Cortex of kidney (tissue), 1 donor: ENCODE measurements at places on chromosomes 1 and 21.

DNA sequence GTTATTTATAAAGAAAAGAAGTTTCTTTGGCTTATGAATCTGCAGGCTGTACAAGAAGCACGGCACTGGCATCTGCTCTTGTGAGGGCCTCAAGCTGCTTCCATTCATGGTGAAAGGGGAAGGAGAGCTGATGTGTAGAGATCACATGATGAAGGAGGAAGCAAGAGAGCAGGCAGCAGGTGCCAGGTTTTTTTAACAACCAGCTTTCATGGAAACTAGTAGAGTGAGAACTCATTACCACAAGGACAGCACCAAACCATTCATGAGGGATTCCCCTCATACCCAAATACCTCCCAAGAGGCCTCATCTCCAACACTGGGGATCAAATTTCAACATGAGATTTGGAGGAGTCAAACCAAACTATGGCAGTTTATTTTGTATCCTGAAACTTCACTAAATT lies 85.8 kb upstream of the CAMK1G start:
- DNase-seq = no peak

DNA sequence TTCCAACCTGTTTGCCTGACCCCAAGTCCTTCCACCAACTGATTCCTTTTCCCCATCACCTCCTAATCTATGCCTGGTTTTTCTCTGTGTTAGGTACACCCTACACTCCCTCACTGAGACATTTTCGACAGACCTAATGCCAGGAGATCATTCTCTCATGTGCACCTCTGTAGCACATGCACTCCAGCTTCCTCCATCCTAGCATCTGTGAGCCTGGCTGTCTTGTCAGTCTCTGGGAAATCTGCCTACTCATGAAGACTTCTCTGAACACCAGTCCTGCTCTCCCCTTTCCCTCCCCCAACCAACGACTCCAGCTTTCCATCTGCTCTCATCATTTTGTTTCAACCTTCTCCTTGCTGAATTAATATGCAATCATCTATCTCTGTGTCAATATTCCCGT lies 987 bp downstream of the MED8 start:
- no peak for DNase-seq

GRCh38 chr1:204147406-204148383 lies 4.1 kb downstream of the ETNK2 start:
- no peak for DNase-seq

- DNase-seq = no peak
These were observed 73.6 kb downstream of the TBX15 start for GRCh38 chr1:118914379-118915161.

DNA sequence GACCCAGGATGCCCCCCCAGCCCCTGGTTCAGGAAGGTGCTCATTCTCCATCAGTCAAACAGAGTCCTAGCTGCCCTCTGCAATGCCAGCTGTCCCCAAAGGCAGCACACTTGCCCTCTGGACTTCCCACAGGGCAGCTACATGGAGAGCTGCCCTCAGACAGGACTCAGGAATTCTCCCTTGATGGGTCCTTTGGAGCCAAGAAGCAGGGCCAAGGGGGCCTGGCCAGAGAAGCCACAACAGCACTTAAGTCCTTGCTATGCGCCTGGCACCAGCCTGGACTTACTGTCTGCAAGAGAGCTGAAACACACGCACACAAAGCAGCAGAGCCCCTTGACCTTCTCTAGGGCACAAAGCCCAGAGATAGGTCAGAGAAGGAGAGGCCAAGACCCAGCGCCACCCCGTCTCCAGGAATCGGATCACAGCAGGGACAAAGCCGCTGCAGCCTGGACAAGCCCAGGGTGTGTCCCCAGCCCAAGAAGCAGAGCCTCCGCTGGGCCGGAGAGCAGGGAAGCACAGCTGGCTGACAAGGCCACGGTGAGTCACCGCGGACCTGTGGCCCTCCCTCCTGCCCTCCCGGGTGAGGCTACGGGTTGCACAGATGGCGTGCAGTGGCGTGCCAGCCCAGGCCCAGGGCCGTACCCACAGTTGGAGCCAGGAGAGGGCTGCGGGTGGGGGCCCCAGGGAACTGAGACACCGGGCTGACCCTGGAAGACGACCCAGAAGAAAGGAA lies 1.7 kb downstream of the WNT9A start:
- DNase-seq = no peak

DNA sequence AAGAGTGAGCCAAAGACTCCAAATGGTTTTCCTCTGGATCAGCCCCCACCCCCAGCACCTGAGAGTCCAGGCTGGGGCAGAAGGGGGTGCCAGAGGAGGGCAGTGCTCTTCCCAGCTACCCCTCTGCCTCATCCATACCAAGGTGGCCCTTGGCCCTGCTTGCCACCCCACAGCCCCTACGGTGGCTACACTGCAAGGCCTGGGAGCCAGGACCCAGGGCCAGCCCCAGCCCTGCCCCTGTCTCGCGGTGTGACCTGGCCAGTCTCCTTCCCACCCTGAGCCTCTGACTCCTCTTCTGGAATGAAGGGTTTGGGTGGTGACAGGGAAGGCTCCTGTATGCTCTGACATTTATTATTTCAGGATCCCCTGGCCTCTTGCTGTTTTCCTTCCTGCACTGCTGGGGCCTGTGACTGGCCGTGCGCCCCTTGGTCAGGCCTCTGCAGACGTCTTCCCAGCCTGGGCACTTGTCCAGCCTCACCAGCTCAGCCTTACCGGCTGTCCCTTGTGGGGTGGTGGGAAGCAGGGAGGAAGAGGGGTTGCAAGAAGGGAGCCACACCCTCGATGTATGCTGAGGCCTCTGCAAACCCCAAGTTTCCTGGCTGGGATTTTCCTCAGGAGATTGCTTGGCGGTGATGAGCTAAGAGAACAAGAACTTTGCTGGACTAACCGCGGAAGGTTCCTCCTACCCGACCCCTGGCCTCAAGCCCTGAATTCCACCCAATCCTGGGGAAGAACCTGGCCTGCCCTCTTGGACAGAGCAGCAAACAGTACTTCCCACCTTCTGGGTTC lies 13.5 kb downstream of the ASAP3 start:
- no peak for DNase-seq

DNA sequence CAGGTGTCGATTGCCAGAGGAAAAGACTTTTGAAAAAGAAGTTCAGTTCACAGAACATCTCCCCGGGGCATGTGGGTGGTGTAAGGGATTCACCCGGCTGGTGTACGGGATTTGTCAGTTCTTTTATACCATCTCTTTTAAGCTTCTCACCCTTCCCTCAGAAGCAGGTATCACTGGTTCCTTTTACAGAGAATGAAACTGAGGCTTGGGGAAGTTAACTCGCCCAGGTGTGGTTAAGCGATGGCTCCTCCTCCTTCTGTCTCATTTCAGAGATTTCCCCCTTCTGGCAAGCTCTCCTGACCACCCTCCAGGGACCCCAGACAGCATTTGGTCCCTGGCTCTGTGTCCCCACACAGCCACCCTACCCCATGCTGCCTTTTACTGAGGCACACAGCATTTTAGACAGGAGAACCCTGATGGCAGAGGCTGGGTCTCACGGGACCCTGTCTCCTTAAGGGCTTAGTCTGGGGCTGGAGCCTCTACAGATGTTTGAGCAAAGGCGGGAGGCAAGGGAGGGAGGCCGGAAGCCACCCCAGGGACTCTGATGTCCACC lies 2.8 kb upstream of the ECE1 start:
- no peak for DNase-seq

- no peak for DNase-seq
These were observed 51.0 kb downstream of the CR1L start for GRCh38 chr1:207695891-207696290.

- no peak for DNase-seq
These were observed 8.3 kb downstream of the ELF3 start for GRCh38 chr1:202018468-202019234.

- DNase-seq = no peak
These were observed 4.6 kb downstream of the GSTM5 start for GRCh38 chr1:109716570-109717090.

DNA sequence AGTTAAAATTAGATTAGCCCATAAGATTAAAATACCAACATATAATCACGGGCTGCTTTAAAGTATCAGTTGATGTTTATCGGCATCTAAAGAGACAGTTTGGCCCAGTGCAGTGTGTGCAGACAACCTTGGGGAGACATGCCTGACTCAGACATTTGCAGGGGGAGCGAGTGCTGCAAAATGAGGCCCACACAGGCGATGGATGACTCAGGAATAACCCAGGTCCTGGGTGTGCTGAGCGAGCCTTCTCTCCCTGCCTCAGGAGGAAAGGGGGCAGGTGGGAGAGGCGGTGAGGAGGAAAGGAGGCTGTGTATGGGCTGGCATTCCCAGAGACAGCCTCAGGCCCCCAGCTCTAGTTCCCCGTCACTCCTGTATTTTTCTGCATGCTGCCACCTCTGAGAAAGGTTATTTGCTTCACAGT lies 9.0 kb downstream of the SLC9A1 start:
- DNase-seq = no peak

- no peak for DNase-seq
These were observed 2.9 kb upstream of the TSPAN2 start for GRCh38 chr1:115092175-115092574.

DNA sequence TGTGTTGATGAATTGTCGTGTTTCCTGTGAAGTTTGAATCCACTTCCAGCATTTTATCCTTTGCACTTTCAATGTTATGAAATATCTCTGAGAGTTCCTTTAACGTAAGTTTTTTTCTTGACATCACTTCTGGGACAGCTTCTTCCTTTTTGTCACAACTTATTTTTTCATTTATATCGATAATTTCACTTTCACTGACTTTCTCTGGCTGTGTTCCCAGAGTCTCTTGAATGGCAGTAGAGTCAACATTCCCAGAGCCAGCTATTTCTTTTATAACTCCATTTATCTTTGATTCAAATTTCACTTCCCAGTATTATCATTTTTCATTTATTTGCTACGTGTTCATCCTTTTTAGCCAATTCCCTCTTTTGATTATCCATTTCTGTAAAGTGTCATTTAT lies 256.5 kb downstream of the PAPPA2 start:
- DNase-seq = no peak

DNA sequence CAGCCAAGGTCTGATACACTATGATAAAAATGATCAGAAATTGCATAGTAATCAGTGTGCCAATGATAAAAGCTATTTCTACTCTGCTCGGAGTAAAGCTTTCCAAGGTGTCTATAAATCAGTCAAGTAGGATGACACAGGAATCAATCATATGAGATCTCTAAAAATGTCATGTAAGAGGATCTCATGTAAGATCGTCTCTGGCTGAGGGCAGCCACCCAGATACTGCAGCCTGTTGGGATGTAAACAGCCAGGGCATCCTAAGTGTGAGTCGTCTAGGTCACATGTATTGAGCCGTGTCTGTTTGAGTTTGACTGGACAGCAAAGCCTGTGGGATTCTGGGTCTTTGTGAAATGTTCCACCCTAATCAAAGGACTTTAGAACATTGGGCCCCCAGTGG lies 2.8 kb upstream of the TEX35 start:
- DNase-seq = no peak

- DNase-seq = no peak
These were observed 36.7 kb downstream of the ADAM30 start for GRCh38 chr1:119859647-119860046.

GRCh38 chr1:65310078-65310587 lies 790 bp downstream of the DNAJC6 start:
- DNase-seq = no peak

GRCh38 chr21:25412100-25412499 lies 195.2 kb downstream of the MRPL39 start:
- DNase-seq = no peak

DNA sequence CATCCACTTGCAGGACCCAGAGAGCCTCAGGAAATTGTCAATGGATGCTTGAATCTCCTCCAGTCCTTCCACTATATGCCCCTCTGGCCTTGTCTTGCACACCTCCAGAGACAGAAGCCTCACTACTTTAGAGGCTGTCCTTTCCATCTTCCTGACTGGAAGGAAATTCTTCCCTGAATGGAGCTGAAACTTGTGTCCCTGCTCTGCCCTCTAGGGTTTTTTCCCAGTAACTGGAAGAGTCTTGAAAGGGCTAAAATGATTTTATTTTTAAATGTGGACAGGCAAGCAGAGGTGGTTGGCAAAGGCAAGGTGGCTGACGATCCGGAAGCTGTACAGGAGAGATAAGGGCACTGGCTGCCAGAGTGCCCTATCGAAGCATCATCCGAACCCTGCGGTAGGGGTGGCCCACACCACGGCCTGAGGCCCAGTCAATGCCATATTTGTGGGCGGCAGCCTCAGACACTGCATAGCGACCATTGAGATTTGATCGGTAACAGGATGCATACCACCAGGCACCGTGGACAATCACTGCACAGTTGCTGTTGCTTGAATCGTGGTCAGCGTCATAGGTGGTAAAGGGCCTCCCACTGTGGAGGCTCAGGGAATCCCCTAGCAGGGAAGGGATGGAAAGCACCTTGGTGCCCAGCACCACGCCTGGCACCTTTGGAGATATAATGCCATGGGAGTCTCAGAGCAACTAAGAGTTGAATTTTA lies 2.3 kb upstream of the MAP3K6 start:
- no peak for DNase-seq

GRCh38 chr1:102640872-102641271 lies 467.4 kb downstream of the COL11A1 start:
- DNase-seq = no peak

DNA sequence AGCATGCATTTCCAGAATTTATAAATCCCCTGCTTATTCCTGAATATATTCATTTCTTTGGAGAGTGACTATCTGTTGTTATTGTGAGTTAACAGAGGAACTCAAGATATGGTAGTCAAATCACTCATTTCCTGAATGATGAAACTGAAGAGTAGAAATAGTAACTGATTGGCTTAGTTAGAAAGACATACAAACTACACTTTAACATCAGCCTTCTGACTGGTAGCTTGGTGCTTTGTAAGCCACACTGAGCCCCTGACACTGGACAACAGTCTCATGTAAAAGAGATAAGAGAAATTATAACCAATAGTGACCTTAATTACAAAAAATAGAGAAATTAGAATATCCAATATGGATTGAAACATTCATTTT lies 4.8 kb downstream of the GBP7 start:
- DNase-seq = no peak

DNA sequence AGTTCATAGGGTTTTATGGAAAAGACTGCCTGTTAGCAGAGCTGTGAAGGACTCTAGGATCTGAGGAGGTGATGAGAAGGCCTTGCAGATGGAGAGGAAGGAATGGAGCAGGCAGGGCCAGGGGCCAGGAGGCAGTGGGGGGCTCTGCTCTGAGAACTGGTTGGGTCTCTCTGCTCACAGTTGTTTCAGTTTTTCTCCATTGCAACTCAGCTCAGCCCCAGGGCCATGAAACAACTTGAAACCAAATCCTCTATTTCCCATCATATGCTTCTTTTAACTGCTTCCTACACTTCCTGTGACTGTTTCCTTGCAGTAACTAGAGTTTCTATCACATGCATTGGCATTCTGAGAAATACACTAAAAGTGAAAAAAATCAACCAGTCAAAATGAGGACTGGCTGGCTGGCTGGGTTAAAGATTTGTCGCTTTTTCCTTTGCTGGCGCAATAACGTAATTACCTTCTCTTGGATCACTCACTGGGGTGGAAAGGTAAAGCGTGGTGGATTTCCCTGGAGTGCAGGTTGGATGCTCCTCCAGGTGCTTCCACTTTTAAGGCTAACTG lies 172.0 kb downstream of the CDC7 start:
- DNase-seq = no peak

GRCh38 chr1:106700211-106700610 lies 356.3 kb upstream of the PRMT6 start:
- no peak for DNase-seq
